ENCODE measurements at places on chromosomes 12 and 14.

DNA sequence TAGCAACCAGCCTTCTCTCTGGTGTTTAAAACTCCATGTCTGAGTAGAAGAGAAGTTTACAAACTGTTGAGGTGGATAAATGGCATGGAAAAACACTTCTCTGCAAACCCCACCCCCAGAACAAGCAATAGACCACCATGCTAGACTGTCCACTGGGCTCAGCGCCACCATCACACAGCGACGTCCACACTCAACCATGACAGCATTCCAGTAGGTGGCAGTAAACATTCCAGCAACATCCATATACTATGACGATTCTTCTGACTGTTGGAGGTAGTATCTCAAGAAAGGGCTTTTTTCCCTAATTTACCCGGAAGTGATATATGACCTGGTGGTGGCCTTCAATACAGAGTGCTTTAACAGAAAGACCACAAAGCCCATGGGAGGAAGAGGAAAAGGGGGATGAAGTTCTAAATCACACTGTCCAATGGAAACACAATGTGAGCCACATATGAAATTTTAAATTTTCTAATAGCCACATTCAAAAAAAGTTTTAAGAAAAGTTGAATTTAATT lies 152.2 kb downstream of the SLC15A4 start:
- no peak for DNase-seq

- DNase-seq, result peak; percentile 53
Observed at GRCh38 chr12:117188961-117189724, 1.1 kb downstream of the FBXO21 start.

- DNase-seq, result no peak
Observed at GRCh38 chr14:96354246-96354645, 8.9 kb downstream of the ATG2B start.

GRCh38 chr12:77548797-77549196 lies 281.9 kb upstream of the NAV3 start:
- no peak for DNase-seq

GRCh38 chr12:85713373-85713772 lies 122.8 kb downstream of the RASSF9 start:
- DNase-seq, result no peak

DNA sequence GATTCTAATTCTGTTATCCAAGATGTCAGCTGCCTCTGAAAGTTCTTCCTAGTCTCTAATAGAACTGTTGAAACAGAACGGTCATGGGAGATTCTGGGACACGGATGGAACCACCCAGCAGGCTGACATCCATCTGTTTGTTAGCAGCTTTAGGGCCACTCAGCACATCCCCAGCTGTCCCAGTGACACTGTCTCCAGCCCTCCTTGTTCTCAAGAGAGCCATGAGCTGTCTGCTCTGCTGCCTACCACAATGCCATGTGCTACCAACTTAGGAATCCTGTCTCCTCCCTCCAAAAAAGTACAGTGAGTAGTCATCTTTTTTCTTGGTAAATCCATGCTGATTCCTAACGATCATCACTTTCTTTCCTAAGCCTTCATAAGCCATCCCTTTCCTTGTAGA lies 130.5 kb downstream of the ZFP36L1 start:
- DNase-seq, result no peak

DNA sequence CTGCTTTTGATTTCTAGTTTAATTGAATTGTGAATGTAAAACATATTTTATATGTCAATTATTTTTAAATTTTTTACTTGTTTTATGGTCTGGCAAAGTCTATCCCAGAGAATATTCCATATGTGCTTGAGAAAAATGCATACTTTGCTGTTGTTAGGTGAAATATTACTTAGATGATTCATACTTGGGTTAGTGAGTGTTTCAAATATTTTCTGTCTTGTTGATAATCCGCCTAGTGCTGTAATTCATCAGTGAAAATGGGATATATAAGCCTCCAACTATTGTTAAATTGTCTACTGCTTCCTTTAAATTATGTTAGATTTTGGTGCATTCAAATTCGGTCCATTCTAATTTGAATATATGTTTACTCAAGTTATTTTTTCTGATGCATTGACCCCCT lies 395.5 kb downstream of the LRFN5 start:
- DNase-seq, result peak; percentile 45

- no peak for DNase-seq
Observed at GRCh38 chr14:96727491-96727890, 69.7 kb upstream of the VRK1 start.

GRCh38 chr14:70698288-70698687 lies 56.6 kb downstream of the TTC9 start:
- peak; percentile 32 for DNase-seq
